NCI-H82 (cell line): ENCODE measurements at places on chromosomes 5 and 9.

DNA sequence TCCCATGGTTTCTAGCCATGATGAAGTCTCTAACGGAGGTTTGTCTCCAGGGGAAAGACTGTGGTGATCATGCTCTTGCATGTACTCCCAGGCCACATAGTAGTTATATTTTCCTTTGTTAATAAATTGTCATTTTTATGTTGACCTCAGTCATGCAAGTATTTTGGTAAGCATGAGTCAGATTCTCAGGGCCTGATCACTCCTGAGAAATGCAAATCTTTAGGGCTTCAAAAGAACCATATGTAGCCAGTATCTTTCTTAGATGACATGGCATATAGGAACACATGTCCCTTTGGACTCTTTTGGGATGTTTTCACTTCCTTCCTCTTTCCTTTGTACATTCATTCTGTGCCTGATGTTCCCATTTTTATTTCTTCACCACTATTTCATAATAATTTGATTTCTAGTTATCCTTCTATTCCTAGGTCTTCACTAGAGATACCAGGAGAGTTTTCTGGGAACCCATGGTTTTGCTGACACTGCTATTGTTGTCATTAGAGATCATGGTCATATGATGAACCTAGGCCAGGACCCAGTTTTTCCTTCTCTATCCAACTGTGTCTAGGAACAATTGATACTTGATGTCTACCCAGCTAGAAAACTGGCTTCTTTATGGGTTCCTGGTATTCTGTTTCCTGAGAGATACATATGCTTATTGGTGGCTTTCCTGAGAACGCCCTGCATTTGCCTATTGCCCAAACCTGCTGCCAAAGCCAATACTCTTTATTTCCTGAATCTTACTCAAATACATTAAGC is 248.1 kb upstream of the NREP start:
- no peak for DNase-seq

GRCh38 chr9:135152614-135153334 is 65.3 kb downstream of the OLFM1 start:
- peak; percentile 55 for DNase-seq

DNA sequence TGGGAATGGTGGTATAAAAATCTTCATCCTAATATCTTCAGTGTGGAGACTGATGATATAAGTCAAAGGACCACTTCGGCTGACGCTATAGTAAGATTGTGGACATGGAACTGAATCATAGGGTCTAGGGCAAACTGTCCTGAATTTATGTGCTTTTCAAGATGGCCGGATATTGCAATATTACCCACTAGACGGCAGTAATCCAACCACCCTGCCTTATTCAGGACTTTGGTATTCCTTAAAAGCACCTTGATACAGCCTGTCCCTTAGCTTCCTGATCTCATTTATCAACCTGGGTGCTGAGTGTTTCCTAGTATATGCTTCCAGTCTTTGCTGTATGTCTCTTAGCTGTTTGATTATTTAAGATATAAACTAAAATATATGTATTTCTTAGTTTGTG is 71.2 kb upstream of the COX7C start:
- peak; percentile 15 for DNase-seq

- no peak for DNase-seq
These were observed 4.3 kb downstream of the B4GALT1 start for GRCh38 chr9:33162721-33163311.

DNA sequence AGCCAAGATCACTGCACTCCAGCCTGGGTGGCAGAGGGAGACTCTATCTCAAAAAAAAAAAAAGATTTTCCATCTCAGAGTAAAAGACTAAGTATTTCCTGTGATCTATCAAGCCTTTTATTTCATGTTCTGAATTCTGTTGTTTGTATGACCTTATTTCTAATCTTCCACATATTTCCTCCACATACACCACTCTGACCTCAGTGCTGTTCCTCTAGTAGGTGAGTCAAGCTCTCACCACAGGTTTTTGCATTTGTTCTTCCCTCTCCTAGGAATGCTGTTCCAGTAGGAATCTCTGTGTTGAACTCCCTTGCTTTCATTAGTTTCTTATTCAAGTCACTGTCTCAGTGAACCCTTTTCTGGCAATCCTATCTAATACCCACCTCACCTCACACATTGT is 68.1 kb downstream of the INVS start:
- no peak for DNase-seq

DNA sequence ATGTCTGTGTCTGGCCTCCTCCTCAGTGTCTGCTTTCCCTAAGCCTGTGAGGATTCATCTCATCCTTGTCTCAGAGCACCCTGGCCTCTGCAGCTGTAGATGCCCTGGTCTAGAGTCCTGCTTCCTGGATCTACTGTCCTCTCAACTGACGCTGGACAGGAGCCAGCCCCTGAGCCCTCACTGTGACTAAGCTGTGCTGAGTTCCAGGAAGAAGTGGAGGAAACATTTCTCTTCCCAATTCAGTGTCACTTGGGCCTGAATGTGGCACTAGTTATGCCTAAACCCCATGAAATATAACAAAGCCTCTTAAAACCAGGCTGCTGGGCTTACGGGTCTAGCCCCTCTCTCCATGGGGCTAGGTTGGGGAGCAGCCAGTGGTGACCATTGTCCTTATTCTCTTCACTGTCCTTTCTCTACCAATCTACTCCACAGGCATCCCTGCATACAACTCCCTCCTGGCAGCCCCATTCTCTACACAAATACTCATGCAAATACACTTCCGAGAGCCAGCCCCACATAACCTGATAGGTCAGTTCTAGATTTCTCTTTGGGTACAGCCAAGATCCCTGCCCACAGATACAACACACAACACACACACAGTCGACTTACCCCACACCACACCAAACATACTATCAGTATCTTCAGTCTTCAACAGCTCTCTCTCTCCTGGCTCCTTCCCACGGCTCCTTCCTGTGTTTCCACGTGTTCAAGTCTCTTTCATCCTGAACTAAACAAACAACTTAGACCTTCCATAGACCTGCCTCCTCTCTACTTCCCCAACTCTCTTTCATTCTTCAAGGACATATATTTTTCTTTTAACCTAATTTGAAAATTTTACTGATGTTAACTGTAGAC is 220.8 kb downstream of the SNX18 start:
- DNase-seq, result peak; percentile 5

GRCh38 chr5:58493141-58493540 is 1.9 kb downstream of the GAPT start:
- DNase-seq, result no peak

GRCh38 chr9:134992755-134993124 is 75.0 kb upstream of the FCN1 start:
- DNase-seq, result no peak

GRCh38 chr5:142441616-142442015 is 116.8 kb upstream of the SPRY4 start:
- DNase-seq, result no peak

DNA sequence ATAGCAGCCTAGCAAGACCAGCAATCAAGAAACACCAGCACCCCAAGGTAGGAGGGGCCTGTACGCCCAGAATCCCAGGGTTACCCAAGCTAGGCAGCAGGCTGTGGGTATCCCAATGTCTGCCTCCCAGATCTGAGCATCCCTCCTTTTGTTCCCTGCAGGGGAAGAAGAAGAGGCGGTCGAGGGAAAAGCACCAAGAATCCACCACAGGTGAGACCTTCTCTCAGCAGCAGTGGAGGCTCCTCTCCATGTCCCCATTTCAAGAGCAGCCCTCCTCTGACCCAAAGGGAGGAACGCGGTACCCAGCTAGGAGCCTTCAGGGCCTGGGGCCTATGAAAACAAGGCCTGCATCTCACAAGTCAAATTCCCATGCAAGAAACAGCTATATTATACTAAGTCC is 28.9 kb downstream of the TCF7 start:
- DNase-seq, result no peak

GRCh38 chr5:166722939-166723338 is 1568.5 kb upstream of the WWC1 start:
- DNase-seq, result no peak

- DNase-seq, result peak; percentile 31
These were observed 23.4 kb downstream of the CDK20 start for GRCh38 chr9:87950765-87951488.

DNA sequence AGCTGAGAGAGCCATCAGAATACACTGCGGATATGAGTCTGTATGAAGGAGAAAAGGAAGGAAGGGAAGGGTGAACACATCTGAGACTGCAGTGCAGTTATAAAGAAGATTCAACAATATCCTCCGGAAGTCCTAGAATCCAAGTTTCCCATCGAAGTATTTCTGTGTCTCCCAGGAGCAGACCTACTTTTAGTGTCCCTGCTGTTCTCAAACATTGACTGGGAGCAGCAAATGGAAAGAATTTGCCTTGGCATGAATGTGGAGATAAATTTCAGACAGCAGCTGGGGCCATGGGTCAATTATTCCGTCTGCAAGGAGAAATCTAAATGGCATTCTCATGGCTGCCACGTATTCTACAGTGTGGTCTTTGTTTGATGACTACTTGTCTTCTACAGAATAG is 478.1 kb upstream of the SMC2 start:
- DNase-seq, result no peak

GRCh38 chr5:74073257-74073656 is 447.3 kb downstream of the ARHGEF28 start:
- no peak for DNase-seq
